Astrocyte (in vitro differentiated cells and primary cell): ENCODE measurements at places on chromosomes 5 and 9.

DNA sequence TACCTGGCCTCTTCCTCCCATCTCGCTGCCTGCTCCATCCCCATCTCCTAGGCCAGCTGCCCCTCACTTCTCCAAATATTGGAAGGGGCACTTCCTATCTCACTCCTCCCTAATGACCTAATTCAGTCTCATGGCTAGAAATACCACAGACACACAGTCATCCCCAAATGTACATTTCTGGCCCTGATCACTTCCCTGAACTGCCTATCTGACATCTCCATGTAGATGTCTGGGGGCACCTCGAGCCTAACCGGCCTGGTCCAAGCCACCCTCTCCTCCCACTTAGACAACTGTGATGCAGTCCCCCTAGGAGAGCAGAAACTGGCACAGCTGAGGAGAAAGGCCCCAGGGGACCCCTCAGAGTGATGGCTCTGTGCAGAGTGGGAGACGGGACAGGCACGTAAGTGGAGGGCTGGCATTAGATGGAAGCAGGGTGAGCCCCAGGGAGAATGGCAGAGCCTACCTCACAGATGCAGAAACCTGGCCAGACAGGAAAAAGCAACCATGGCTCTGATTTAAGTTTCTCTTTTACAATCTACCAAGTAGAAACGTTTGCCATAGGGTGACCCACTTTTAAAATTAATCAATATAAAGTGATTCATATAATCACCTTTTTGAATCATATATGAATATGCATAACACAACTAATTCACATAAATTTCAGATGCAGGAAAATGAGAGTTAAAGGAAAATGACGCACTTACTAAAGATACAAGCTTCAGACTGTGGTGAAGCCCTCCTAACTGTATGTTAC, 22.1 kb downstream of the CAMSAP1 start:
- DNase-seq = peak; percentile 65

GRCh38 chr5:160956051-160956450, 104.0 kb upstream of the ATP10B start:
- no peak for DNase-seq

DNA sequence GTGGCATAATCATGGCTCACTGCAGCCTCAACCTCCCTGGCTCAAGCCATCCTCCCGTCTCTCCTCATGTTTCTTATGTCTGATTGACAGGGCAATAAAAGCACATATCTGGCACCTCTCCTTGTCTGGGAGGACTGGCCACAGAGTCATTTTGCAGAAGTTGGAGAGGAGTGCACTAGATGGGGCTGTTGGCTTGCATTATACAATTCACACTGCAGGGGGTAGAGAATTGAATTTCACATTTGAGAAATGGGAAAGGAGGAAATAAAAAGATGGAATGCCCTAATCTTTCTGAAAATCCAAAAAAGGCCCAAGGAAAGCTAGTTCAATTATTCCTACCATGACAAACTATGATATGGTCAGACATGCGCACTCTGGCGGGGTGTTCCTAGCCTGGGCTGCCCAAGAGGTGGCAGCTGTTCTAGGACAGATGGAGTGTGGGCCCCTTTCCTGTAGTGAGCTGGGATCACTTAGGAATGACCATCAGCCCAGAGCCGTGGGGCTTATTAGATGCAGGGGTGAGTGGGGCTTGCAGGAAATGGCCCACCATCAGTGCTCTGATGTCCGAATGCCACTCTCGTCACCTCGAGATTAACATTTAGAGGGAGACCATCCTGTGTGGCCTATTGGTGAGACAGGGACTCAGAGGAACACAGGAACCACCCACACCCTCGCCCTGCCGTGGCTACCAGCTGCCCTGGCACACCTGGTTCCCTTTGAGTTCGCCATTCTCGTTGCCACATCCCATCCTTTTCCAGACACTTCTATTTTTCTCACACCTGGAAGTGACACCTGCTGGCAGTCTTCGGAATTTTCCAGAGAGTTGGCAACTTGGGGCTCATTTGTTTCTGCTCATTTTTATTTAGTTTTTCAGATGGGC, 21.8 kb upstream of the ANKRD18A start:
- peak; percentile 22 for DNase-seq

DNA sequence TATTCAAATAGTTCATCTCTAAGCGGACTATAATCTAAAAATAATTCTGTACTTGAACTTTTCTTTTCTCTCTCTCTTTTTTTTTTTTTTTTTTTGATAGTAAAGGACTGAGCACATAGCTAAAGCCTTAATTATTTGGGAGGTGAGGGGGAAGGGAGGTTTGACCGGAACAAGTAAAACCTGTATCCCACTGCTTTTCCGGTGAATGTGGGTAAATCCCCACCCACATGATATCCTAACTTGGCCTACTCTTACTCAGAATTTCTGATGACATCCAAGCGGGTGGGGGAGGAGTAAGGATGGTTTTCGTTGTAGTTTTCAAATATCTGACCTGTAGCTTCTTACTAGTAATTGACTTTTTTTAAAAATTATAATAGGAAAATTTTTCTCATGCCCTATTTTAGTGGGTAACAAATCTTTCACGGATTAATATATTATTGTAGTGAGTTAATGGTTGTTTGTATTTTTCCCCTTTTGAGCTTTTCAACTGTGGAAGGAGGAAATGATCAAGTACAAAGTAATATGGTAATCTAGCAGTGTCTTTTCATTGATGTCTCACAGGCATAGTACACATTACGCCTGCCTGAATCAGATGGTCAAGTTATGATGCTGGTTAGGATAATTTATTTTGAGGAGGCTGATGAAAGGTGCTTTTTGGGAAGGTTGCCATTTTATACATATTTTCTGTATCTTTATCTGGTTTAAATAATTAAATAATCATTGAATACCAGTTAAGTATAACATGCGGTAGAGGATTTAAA, 2.2 kb upstream of the ELL2 start:
- peak; percentile 42 for DNase-seq

DNA sequence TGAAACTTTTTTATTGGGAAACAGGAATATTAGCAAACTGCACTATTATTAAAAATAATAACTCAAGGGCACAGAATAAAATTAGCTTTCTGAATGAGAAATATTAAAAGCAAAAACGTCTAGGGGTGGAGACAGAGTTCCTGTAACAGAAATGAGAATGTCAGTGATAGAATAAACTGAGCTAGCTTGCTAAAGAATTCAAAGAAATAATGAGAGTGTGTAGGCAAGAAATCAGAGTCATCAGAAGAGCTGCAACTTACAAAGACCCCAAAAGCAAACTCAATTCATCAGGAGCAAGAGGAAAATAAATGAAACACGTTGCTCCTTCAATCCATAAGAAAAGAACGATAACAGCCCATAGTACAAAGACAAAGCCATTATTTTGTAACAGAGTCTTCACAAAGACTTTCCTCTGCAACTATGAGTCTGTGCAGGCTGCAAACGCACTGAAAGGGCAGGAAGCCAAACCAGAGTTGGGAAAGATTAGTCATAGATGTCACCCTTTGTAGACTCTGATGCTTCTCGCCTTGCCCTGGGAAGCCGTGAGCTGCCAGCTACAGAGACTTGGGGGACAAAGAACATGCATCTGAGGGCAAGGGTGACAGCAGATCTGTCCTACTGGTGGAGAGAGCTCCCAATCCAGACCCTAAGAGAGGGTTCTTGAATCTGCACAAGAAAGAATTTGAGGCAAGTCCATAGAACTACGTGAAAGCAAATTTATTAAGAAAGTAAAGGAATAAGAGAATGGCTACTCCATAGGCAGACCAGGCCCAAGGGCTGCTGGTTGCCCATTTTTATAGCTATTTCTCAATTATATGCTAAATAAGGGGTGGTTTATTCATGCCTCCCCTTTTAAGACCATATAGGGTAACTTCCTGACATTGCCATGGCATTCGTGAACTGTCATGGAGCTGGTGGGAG, 40.8 kb downstream of the SHC3 start:
- peak; percentile 95 for DNase-seq

DNA sequence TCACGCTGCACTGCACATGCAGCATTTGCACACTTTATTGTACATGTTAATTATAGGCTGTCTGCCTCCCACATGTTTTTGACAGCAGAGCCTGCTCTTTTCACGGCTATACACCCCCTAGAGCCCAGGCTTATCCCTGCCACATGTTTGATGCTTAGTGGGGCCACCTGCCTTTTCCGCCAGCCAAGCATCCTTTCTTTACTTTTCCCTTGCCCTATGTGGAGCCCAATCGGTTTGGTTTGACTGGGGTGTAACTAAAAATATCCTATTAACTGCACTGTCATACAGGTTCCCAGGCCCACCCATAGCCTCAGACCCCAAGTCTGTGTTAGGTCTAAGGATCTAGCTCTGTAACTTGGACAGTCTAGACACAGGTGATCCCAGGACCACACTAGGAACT, 18.9 kb upstream of the S1PR3 start:
- DNase-seq = no peak

DNA sequence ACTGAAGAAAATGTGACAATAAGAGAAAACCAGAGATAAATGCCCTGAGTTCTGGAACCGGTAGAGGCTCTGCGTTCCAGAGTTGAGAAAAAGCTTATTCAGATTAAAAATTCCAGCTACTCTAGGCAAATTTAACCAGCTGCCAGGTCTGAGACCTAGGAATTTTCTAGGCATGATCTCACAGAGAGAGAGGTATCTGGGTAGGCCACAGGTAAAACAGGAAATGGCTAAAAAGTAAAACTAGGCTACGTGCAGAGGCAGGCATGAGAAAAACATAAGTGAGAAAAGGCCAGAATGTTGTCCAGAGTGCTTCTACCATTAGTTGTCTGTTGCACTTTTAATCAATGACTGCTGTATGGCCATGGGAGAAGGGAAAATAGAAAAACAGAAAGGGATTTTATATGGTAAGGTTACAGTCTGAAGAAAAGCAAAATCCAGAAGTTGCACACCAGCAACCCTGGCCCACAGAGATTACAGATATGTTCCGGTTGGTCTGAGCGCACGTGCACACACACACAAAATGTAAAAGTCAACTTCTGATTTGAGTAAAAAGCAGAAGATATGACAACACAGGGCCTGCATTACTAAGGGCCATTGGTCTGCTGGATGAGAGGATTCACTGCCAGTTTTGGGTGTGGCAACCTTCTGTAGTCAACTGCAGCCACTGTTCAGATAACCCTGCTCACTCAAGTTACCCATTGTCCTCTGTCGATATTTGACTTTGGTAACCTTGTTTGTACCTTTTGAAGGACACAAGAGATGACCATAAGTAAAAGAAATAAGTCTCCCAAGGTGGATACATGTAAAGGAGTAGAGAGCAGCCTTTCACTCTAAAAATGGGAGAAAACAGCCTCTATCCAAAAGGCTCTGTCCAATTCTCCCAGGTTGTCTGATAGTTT, 266.0 kb downstream of the DTWD2 start:
- no peak for DNase-seq

DNA sequence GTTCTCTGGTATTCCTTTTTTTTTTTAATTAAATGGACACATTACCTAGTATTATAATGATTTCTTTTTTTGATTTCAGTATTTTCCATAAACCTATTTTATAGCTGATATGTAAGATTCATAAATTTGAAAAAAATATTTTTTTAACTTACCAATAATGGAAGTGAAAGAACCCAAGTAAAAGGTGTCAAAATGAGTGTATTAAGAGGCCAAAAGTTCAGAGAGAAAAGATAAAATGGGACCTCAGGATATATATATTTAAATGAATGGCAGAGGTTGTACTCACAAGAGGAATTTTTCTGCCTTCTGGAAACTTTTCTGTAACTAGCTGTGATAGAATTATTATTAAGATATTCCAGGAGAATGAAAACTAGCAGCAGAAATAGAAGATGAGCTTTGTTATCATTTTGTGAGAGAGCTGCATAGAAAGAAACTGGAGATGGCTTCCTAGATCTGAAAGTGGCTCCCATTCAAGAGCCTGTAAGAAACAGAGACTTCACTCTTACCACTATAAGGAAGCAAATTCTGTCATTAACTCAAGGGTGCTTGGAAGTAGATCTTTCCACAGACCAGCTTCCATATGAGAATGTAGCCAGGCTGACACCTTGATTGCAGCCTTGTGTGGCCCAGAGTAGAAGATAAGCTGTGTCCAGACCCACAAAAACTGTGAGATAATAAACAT, 91.7 kb downstream of the MRPS30 start:
- DNase-seq = no peak

GRCh38 chr5:136235321-136235720, 42.4 kb upstream of the SMIM32 start:
- no peak for DNase-seq

- DNase-seq = no peak
Observed at GRCh38 chr5:111063709-111064322, 7.7 kb upstream of the TSLP start.

DNA sequence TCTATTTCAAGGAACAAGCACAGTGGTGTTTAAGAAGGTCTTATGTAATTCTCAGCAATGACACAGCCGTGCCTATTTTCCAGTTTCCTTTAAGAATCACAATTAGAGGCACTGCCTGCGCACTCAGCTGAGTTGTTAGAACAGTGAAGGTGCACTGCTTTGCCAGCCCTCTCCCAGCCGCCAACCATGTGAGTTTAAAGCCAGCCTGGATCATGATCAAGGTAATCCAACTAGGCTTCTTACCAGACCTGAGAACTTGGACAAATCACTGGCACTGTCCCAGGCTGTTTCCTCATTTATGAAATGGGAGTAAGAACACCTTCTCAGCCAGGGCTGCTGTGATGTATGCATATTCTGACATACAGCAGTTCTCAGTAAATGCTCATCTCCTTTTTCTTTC, 99.6 kb downstream of the ASTN2 start:
- DNase-seq = no peak

DNA sequence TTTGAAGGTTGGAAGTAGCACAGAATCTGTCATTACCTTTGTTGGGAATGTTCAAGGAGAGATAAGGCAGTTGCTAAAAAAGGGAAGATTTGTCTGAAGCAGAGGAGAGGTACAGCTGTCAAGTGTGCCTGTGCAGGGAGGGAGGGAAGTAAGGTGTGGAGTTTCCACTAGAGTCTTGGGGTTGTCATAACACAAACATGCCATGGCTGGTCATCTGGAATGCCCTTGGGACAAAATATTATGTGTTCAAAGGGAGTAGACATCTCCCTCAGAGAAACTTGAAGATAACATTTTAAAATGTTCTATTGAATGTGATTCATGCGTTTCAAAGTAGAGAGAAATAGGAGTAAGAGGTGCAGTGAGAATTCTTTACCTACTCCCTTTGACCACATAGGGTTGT, 95.0 kb downstream of the MUSK start:
- DNase-seq = no peak

DNA sequence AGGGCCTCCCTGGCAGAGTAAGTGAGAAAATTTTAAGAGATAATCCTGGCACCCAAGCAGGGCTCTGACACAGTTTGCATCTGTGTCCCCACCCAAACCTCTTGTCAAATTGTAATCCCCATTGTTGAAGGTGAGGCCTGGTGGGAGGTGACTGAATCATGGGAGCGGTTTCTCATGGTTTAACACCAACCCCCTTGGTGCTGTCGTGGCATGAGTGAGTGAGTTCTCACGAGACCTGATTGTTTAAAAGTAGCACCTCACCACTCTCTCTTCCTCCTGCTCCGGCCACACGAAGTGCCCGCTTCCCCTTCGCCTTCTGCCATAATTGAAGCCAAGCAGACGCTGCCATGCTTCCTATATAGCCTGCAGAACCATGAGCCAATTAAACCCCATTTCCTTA, 80.1 kb downstream of the FBXW11 start:
- no peak for DNase-seq

- DNase-seq = peak; percentile 83
Observed at GRCh38 chr5:164204338-164204946, 699.0 kb downstream of the MAT2B start.

- DNase-seq = no peak
Observed at GRCh38 chr9:77943057-77943456, 88.6 kb downstream of the GNAQ start.

GRCh38 chr5:524973-525761, 918 bp upstream of the SLC9A3 start:
- no peak for DNase-seq
